Stimulated activated CD4-positive, alpha-beta T cell treated with anti-CD3 and anti-CD28 coated beads, Interleukin-1b, Interleukin-23, amount 100 ng/mL, for 24 hours (primary cell): ENCODE measurements at places on chromosomes 13 and 19.

- DNase-seq, result no peak
Observed at GRCh38 chr13:39682788-39683187, 27.3 kb downstream of the COG6 start.

DNA sequence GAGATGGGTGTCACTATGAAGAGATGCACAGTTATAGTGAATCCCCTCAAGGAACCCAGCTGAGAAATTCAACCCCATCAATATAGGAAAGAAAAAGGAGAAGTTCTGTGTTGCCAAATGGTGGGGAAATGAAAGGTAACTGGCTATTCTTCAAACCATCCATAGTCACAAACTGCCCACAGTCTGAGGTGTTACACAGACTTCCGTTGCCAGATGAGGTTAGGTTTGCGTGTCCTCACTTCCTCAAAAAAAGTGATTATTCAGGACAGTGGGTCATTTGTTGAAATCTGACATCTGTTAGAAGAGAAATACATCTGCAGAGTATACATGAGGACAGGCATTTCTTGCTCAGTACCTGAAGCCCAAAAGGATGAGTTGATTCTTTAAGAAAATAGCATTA lies 9.0 kb downstream of the SIGLEC5 start:
- DNase-seq, result no peak

- no peak for DNase-seq
Observed at GRCh38 chr19:47309038-47309437, 623 bp upstream of the C5AR1 start.

DNA sequence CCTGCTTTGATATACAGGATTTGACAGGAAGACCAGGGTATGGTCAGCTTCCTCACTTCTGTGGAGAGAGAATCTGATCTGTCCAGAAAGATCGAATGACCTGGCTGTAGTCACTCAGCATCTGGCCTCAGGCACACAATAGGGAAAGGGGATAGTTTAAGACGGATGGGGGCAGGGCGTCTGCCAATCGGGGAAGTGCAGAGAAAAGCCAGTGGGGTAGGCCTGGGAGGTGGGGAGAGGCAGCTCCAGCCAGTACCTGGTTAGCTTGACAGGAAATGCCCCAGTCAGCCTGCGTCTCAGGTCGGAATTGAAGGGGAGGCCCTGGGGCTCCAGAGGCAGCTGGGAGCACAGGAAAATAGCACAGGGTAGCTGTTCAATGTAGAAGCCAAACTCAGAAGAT lies 12.4 kb downstream of the ZNF444 start:
- no peak for DNase-seq

GRCh38 chr13:108948251-108948671 lies 318.9 kb downstream of the MYO16 start:
- DNase-seq, result no peak
